ENCODE measurements at places on chromosomes 3 and 15. TPM values are rescaled to one million over a fixed set of nuclear protein-coding genes. Genes with fewer than 3 reads are reported as not detected.
A peak's percentile ranks its signal among the peaks of the same experiment; 100 is the strongest.

DNA sequence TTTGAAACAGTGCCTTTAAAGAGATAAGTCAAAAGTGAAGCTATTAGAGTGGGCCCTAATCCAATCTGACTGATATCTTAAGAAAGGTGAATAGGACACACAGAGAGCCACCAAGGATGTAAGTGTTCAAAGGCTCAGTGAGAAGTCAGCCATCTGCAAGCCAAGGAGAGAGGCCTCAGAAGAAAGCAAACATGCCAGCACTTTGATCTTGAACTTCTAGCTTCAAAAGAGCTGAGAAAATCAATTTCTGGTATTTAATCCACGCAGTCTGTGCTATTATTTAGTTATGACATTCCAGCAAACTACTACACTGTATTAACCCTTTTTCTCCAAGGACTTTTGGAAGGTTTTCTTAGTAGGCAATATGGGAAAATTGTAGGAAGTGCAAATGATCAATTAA, 95.7 kb downstream of the LRRC3B start:
- no peak overlapping the region for H3K27ac ChIP-seq
- H3K36me3 ChIP-seq: no peaks in the 10 kb centered on the region
- no peaks in the 10 kb centered on the region for H3K4me1 ChIP-seq
- no peak overlapping the region for H3K4me3 ChIP-seq
- no peaks in the 10 kb centered on the region for H3K27me3 ChIP-seq

The PRSS50 gene
- total RNA-seq: not detected

DNA sequence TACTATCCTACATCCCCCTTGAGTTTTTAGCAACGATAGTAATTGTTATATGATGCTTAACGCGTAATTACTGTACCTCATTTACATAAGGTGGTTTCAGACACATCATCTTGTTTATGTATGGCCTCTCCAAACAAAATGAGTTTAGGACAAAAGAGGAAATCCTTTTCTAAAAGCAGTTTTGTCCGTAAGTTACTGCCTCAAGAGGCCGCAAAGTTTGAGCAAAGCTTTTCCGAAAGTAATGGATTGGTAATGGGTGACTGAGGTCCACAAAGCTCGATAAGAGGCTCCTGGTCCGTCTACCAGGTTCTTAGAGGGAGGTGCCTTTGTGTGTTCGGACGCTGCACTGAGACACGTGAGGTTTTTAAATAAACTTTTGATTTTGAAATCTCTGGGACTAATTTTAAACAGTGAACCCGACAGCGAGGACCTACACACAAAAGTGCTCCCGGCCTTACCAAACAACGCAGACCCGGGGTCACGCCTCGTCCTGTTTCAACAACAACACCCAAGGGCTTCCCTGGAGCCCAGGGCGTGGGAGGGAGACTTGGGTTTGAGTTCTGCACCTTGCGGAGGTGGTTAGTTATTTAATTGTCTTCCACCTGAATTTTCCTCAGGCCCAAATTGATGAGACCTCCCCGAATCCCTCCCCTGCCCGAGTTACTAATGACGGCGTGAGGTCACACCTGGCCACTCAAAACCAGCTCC, 456 bp upstream of the C15orf61 start:
- no peaks in the 10 kb centered on the region for H3K27me3 ChIP-seq
- no peaks in the 10 kb centered on the region for H3K36me3 ChIP-seq
- no peak overlapping the region for H3K27ac ChIP-seq
- H3K4me1 ChIP-seq: no peaks in the 10 kb centered on the region

The CNBP gene
- 306 TPM for total RNA-seq

GRCh38 chr15:25170113-25170731, 215.4 kb downstream of the SNRPN start:
- no peak overlapping the region for H3K4me3 ChIP-seq
- H3K27ac ChIP-seq: no peak overlapping the region
- peak; percentile 24 for DNase-seq
- no peaks in the 10 kb centered on the region for H3K27me3 ChIP-seq
- no peaks in the 10 kb centered on the region for H3K4me1 ChIP-seq

GRCh38 chr3:37492977-37493471, 318.6 kb upstream of the LRRFIP2 start:
- no peak overlapping the region for H3K4me3 ChIP-seq
- no peaks in the 10 kb centered on the region for H3K4me1 ChIP-seq
- H3K27me3 ChIP-seq: no peaks in the 10 kb centered on the region
- no peak for DNase-seq
- no peaks in the 10 kb centered on the region for H3K36me3 ChIP-seq

The SLC35G2 gene
- 13.1 TPM for total RNA-seq

DNA sequence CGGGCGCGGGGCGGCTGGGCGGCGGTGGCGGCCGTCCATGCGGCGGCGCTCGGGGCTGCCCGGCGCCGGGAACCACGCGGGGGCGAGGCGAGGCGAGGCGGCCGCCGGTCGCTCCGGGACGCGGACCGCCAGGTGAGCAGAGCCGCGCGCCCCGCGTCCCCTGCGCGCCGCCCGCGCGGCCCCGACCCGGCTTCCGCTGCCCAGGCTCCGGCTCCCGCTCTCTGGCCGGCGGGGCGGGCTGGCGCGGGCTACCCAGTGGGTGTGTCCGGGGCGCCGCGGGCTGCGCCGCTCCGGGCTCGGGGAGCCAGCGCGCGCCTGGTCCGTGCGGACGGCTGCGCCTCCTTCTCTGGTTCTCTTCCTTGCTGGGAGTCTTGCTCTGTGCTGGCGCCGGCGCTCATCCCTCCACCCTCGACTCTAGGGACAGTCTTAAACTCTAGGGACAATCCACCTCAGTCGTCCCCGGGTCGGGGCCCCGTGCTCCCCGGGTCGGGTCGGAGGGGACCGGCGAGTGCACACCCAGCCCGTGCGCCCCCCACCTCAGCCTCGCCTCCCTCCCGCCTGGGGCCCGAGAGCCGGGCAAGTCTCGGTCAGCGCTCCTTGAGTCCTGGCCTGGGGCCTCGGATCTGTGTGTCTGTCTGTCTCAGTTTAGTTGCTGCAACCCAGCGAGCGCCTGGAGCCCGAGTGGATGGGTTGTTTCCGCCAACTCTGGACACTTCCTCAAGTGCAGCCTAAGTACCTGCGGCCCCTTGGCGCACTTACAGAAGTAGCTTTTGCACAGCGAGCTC, 488 bp downstream of the THSD4 start:
- H3K36me3 ChIP-seq: no peaks in the 10 kb centered on the region
- H3K27me3 ChIP-seq: no peaks in the 10 kb centered on the region
- H3K4me3 ChIP-seq: peak overlapping the region; percentile 91
- H3K4me1 ChIP-seq: no peaks in the 10 kb centered on the region
- H3K27ac ChIP-seq: peak overlapping the region; percentile 82

The HES1 gene
- total RNA-seq: 37.8 TPM

DNA sequence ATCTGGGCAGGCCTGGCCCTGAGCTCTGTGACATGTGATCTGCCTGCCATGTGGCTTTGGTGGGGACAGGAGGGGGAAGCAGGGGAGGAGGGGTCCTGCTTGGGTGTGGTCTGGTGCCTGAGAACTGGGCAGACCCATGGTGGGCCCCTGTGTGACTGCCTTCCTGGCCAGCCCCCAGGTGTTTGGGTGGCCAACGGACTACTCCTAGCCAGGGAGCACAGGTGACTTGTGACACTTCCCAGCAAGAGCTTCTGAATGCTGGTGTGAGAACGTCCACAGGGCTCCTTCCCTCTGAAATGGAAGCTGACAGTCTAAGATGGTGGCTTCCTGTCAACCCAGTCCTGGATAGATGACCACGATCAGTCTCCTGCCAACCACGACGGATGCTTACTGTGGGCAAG, 136.1 kb upstream of the MEF2A start:
- H3K4me1 ChIP-seq: no peaks in the 10 kb centered on the region
- no peaks in the 10 kb centered on the region for H3K27me3 ChIP-seq
- H3K36me3 ChIP-seq: no peaks in the 10 kb centered on the region
- no peak overlapping the region for H3K27ac ChIP-seq
- H3K4me3 ChIP-seq: no peak overlapping the region
- peak; percentile 38 for DNase-seq

The TM6SF1 gene
- 7.9 TPM for total RNA-seq

DNA sequence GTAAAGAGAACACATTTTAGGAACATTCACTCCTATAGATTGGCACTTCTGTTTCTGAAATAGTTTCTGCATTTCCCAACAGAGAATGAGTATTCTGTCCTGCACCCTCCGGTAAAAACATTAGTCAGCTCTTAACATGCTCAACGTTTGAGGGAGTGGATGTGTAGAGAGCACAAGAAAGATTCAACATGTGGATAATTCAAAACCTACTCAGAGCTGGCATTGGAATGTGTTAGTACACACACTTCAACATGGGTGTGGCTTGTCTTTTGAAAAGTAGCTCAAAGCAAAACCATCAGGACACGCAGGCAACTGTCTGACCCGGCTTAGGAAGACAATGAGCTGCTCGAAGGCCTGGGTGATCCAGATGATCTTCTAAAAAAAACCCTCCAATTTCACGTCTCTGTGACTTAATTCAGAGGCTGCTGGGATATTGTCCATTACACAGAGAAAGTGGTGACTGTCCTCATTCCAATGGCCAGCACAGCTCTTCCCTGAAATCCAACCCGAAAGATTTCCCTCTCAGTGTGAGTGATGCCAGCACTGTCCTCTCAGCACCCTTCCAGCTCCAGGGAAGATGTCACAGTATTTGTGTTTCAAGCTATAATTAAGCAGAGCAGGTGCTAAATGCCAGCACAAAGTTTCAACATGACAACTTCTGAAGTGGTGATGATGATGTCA, 18.1 kb downstream of the FBN1 start:
- no peak overlapping the region for H3K4me3 ChIP-seq
- H3K4me1 ChIP-seq: peaks cover 27% of the 10 kb centered on the region
- no peak overlapping the region for H3K27ac ChIP-seq
- no peaks in the 10 kb centered on the region for H3K36me3 ChIP-seq
- DNase-seq: no peak

DNA sequence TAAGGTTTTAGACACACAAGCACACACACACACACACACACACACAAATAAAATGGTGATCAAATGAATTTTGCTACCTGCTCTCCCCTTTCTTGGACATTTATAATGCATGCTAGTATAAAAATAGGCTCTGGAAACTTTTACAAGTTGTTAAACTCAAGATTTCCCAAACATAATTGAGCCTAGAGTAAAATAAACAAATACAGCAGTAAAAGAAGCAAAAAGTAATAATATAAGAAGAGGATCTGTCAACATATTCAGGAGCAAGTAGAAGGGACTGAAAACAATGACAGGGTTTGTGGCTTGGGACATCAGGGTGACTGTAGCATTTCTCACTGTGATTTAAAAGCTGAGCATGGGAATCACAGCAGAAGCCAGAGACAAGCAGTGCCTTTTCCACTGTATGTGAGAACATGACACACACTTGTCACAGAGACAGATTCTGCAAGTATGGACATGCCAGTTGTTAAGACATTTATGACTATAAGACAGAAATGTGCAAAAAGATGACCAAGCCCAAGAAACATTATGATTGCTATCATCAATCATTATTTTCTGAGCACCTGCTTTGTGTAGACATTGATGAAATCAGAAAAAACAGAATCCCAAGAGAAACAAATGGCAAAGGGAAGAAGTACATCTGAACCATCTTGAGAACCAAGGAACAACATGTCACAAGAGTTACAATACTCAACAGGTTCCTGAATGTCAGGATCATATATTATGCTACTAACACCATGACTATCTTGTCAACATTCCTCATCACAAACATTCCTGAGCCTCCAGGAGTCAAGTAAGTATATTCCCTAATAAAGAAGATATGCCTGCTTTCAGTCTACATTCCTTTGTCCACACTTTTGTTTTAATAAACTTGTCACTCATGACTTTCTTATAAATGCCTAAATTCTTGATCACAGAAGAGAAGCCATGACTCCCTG, 7.1 kb downstream of the THRB start:
- no peaks in the 10 kb centered on the region for H3K27me3 ChIP-seq
- no peak overlapping the region for H3K4me3 ChIP-seq
- H3K36me3 ChIP-seq: no peaks in the 10 kb centered on the region

DNA sequence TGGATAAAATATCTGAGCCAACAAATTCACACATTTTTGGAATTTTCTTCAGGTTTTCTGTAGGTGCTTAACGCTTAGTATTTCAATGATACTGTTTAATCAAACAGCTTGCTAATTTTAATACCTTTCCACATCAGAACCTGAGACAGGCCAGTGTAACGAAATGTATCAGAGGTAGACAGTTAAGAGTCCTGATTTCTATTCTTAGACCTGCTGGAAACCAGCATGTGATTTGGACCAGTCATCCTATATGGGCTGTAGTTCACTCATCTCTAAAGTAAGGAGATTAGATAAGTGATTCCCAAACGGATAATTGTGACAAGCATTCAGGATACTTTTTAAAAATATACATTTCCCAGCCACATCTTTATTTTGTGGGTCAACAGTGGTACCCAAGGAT, 18.4 kb downstream of the ARL6IP5 start:
- DNase-seq: no peak
- H3K27ac ChIP-seq: no peak overlapping the region
- H3K27me3 ChIP-seq: no peaks in the 10 kb centered on the region
- peaks cover 3% of the 10 kb centered on the region for H3K4me1 ChIP-seq
- peaks cover 8% of the 10 kb centered on the region for H3K36me3 ChIP-seq

DNA sequence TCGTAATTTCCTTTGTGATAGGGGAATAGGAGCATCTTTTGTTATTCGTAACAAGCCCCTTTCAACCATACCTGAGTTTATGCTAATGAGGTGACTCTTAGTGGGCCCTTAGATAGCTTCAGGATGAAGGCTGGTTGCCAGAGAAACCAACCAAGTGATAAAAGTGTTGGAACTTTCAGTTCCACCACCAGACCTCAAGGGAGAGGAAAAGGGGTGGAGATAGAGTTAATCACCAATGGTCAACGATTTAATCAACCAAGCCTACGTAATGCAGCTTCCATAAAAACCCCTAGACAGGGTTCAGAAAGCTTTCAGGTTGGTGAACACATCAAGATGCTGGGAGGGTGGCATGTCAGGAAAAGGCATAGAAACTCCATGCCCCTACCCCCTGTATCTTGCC, 33.0 kb downstream of the HERC1 start:
- H3K4me1 ChIP-seq: no peaks in the 10 kb centered on the region
- no peak overlapping the region for H3K4me3 ChIP-seq
- no peak for DNase-seq
- H3K27me3 ChIP-seq: no peaks in the 10 kb centered on the region

GRCh38 chr3:130773366-130773765, 26.7 kb upstream of the PIK3R4 start:
- DNase-seq: no peak
- no peak overlapping the region for H3K4me3 ChIP-seq
- H3K4me1 ChIP-seq: no peaks in the 10 kb centered on the region
- no peaks in the 10 kb centered on the region for H3K36me3 ChIP-seq

The ACTRT3 gene
- total RNA-seq: 2.1 TPM

The ZNF660 gene
- 11.5 TPM for total RNA-seq

DNA sequence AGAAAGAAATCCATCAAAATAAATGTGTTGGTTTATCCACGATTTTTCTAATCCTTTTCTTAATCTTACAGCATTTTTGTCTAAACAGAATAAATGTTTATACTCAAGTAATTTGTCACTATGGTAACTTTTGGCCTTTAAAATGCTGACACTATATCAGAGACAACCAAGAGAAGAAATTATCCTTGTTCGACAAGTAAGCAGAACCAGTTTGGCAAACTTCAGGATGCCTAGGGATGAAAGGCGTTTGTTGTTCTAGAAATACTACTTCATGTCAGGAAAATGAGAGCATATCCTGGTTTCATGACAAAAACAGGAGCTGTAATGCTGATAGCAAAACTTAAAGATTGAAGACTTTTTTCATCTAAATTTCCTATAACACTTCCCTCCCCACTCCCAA, 308.0 kb upstream of the ATP11B start:
- DNase-seq: no peak
- H3K27me3 ChIP-seq: no peaks in the 10 kb centered on the region
- H3K4me1 ChIP-seq: no peaks in the 10 kb centered on the region
- no peaks in the 10 kb centered on the region for H3K36me3 ChIP-seq
- no peak overlapping the region for H3K27ac ChIP-seq
- no peak overlapping the region for H3K4me3 ChIP-seq

- no peaks in the 10 kb centered on the region for H3K27me3 ChIP-seq
- no peak for DNase-seq
- no peak overlapping the region for H3K4me3 ChIP-seq
- H3K4me1 ChIP-seq: no peaks in the 10 kb centered on the region
- no peaks in the 10 kb centered on the region for H3K36me3 ChIP-seq
- no peak overlapping the region for H3K27ac ChIP-seq
Observed at GRCh38 chr3:109480014-109480413, 142.7 kb upstream of the DPPA4 start.

Measured in aorta (tissue), 5 donors.